ENCODE measurements at places on chromosomes 16 and 17.
A peak's percentile ranks its signal among the peaks of the same experiment; 100 is the strongest.

GRCh38 chr16:55527885-55528284, 19.0 kb downstream of the LPCAT2 start:
- no peak for DNase-seq

DNA sequence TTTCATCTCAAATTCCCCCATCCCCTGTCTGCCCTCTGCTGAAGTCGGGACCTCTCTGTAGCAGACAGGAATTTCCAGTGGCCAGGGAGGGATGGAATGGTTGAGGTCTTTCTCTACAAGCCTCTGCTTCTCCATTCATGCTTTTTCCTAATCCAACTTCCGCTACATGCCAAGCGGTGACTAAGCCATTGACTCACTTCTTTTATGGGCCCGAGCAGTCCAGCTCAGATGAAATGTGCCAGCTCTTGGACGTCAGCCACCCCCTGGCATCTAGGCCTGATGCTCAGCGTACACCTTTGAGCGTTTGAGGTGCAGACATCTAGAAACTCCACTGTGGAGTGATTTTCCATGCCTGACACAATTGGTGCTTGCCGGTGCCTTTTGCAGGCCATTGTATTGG, 40.7 kb upstream of the GPR139 start:
- no peak for DNase-seq

DNA sequence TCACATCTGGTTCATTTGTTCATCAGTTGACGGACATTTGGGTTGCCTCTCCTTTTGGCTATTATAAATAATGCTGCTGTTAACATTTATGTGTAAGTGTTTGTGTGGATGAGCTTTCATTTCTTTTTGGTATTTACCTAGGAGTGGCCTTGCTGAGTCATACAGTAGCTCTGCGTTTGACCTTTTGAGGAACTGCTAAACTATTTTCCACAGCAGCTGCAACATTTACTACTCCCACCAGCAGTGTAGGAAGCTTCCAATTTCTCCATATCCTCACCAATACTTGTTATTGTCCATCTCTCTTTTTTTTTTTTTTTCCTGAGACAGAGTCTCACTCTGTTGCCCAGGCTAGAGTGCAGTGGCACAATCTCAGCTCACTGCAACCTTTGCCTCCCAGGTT, 20.7 kb upstream of the PLCG2 start:
- DNase-seq = no peak

DNA sequence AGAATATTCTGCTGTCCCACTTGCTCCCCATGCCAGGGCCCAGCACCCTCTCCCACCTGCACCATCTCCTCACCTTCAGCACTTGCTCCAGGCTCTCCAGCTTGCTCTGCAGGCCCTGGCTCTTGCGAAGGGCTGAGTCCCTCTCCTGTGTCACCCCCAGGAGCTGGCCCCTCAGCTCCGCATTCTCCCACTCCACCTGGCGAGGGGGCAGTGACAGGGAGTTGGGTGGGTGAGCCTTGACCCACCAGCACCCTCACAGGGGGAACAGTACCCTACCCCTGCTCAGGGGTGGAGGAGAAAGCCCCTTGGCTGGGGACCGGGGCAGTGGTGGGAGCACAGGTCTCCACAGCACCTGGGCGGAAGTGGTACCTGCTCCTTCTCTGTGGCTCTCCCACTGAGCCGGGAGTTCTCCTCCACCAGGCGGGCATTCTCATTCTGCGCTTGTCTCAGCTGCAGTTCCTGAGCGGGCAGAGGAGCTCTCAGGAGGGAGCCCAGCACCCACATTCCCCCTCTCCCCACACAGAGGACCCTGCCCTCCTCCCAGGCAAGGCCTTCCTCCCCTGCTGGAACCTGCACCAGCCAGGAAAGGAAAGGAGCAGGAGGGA, 5.9 kb downstream of the TSPOAP1 start:
- DNase-seq = no peak

- DNase-seq = peak; percentile 28
These were observed 50.6 kb downstream of the MARF1 start for GRCh38 chr16:15592324-15592723.

- no peak for DNase-seq
These were observed 132.1 kb downstream of the CLEC16A start for GRCh38 chr16:11076259-11077018.

DNA sequence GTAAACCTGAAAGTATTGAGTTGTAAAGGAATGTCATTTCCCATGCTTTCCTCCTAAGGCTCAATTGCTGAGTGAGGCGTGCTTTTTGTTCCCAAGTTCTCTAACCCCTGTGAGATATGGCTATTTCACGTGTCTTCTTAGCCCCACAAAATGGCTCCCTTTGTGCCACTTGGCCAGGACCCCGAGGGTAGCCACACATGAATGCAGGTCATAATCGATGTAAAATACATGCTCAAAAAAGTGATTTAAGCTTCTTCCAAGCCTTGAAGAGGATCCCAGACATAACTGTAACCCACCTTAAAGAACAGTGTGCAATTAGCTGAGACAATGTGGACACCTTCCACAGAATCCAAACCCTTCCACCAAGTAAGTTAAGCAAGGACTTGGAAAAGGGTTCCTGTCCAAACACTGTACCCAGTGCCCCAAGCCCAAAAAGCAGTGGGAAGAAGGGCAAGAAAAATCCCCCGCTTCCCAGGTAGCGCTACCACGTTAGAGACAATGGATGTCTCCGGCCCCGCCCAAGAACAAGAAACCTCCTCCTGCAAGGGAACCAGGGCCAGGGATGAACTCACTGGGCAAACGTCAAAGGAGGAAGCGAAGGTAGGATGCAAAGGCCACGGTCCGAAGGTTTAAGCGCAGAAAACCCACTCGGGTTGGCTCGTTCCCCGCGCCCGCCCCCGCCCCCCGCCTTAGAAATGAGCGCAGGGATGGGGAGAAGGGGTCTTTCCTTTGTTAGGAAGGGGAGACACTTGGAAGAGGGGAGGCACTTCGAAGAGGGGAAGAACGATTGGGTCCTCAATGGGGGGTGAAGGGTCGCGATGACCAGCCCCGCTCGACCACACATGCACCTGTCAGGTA, 1.2 kb downstream of the JPT1 start:
- no peak for DNase-seq

GRCh38 chr16:62254847-62255246, 218.6 kb upstream of the CDH8 start:
- DNase-seq = no peak

GRCh38 chr16:20747030-20747816, 5.6 kb upstream of the THUMPD1 start:
- no peak for DNase-seq

DNA sequence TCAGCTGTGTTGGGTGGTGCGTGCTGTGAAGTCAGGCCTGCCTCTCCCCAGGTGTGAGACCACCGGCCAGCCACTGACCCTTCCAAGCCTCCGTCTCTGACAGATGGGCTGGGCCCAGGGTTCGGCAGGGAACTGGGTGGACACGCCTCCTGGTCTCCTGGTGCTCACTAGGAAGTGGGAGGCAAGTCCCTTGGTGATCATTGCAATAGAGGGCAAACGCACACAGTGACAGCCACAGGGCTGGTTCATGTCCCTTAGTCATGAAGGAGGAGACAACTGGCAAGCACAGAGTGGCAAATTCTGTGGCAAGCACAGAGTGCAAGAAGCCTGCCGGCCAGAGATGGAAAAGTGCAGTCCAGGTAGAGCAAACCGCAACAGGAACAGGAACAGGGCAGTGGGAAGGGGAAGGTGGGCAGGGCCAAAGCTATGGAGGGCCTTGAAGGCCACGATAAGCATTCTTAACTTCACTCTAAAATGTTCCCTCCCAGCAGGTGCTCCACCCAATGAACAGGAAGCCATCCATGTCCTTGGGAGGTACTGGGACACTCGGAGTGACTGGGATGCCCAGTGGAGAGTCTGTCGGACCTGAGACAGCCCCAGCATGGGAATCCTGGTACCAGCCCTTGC, 21.9 kb downstream of the USP7 start:
- DNase-seq = no peak

GRCh38 chr16:46709469-46710005, 20.1 kb downstream of the ORC6 start:
- no peak for DNase-seq

DNA sequence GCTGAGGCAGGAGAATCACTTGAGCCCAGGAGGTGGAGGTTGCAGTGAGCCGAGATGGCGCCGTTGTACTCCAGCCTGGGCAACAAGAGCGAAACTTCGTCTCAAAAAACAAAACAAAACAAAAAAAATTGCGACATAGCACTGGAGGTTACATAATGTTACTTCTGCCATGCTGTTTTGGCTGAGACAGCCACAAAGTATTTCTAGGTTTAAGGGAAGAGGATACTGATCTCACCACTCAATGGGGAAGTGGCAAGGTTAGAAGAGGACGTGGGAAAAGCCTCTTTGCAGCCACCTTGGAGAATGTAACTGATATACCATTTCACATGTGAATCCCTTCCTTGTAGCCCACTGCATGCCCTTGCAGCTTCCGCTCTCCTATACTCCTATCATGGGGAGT, 131.2 kb upstream of the NLRP1 start:
- DNase-seq = no peak

DNA sequence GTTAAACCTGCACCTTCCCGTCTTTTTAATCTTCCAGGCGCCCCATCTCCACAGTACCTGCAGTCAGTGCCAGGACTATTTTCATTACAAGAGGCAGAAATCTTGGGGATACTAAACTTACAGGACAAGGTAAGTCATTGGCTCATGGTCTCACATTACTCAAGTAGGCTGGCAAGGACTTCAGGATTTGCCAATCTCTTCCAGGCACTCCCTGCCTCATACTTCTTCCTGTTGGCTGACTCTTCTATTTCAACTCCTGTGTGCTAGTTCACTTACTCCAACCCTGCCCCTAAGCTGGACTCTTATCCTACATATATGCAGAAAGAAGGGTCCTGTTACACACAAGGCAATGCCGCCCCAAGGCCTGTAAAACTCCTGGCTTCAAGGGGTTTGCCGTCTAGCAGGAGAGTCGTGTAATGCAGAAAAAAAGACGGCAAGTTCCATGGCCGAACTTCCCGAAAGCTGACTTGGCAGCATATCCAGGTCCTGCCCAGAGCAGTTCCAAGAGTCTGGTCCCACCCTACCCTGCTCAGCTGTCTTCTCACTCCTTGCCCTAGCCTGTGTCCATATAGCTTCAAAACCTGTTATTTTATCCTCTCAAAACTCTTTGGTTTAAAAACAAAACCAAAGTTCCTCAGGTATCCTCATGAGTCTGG, 14.8 kb downstream of the ERN1 start:
- DNase-seq = no peak

- no peak for DNase-seq
These were observed 699.8 kb upstream of the KIF2B start for GRCh38 chr17:53122966-53123365.

DNA sequence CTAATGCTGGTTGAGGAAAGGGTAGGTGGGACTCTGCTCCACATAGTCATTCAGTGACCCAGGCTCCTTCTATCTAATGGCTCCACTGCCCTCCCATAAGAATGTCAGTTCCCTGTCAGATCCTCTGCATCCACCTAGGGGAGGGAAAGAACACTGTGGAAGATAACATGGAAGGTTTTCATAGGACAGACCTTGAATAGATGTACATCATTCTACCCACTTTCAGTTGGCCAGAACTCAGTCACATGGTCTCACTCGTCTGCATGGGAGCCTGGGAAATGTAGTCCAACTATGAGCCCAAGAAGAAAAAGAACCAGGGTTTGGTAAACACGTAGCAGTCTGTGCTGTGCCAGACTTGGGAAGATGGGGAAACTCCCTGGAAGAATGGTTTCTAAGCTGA, 27.1 kb upstream of the SCNN1B start:
- DNase-seq = no peak

- DNase-seq = no peak
These were observed 398.5 kb downstream of the ZFHX3 start for GRCh38 chr16:72649254-72649944.

DNA sequence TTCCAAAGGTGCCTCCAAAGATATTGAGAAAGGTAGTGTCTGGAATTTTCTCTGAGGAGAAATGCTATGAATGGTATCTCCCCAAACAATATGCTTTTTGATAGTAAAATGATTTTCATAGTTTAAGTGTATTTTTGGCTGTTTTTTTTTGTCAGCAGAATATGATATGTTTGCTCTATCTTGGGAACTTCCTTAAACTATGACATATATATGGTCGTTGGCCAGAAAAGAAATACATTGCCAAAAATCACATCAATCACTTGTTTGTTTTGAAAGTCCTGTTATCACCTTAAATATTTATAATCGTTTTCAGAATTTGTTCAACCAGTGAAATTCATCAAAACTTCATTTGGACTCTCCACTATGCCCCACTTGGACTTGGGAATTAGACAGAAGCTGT, 816.9 kb downstream of the CDH11 start:
- no peak for DNase-seq

DNA sequence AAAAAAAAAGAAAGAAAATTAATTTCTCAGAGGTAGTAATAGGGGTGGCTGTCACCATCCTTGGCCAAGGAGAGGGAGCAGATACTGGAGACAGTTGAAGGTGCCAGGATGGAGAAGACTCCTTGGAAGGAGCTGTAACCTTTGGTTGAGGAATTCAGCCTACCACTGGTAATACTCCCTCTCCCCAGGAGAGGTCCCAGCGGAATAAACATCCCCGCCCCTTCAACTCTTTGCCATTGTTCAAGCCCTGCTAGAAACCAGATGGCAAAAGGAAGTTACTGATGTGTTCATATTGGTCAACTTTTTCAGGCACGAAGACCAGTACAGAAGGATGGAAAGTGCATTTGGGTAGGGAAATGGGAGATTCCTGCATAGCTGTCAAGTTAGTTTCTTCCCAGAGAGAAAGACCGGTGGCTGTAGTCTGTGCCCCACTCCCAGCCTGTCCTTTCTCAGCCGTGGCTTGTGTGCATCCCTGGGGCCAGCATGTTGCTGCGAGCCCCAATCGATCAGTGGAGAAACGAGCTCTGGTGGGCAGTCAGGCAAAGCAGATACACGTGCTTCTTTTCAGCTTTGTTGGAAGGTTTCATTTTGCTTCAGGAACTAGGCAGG, 612.1 kb downstream of the MAF start:
- DNase-seq = no peak

- no peak for DNase-seq
These were observed 307.5 kb upstream of the SALL1 start for GRCh38 chr16:51458356-51459140.

- DNase-seq = no peak
These were observed 4.2 kb upstream of the RDM1 start for GRCh38 chr17:35934760-35935159.

GRCh38 chr17:1119924-1120323, 59.9 kb downstream of the ABR start:
- peak; percentile 18 for DNase-seq

DNA sequence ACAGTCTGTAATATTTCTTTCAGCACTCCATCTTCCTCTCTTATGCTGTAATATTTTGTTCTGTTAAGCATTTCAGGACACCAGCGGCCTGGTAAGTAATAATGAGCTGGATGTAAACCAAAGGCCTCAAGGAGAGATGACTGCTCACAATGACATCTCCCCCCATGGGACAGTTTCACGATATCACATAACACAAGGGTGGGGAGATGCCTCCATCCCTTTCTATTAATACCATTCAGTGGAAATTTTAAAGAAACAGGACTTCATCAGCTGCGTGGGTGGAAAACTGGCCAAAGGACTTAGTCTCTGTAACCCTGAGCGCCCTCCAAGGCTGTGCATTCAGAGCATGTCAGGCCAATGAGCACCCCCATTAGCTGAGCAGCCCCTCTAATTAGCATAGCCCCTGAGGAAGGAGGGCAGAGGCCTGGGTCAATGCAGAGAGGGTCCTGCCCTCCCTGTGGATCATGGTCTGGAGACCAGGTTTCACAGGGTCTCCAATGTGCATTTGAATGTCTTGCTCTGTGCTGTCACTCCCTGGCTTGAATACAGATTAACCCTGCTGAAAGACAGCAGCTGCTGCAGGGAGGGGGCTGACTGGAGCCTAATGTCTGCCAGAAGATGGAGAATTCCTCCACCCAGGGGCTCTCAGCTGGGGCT, 156.4 kb downstream of the HS3ST2 start:
- no peak for DNase-seq
